ENCODE measurements at places on chromosomes 1 and 21.
A peak's percentile ranks its signal among the peaks of the same experiment; 100 is the strongest.

- no peak for DNase-seq
These were observed 25.3 kb upstream of the SHCBP1L start for GRCh38 chr1:182978151-182978853.

- DNase-seq, result no peak
These were observed 132.7 kb upstream of the USP24 start for GRCh38 chr1:55347866-55348265.

GRCh38 chr21:36282568-36283230, 37.3 kb upstream of the MORC3 start:
- no peak for DNase-seq

GRCh38 chr1:1602968-1603506, 3.1 kb upstream of the FNDC10 start:
- no peak for DNase-seq

DNA sequence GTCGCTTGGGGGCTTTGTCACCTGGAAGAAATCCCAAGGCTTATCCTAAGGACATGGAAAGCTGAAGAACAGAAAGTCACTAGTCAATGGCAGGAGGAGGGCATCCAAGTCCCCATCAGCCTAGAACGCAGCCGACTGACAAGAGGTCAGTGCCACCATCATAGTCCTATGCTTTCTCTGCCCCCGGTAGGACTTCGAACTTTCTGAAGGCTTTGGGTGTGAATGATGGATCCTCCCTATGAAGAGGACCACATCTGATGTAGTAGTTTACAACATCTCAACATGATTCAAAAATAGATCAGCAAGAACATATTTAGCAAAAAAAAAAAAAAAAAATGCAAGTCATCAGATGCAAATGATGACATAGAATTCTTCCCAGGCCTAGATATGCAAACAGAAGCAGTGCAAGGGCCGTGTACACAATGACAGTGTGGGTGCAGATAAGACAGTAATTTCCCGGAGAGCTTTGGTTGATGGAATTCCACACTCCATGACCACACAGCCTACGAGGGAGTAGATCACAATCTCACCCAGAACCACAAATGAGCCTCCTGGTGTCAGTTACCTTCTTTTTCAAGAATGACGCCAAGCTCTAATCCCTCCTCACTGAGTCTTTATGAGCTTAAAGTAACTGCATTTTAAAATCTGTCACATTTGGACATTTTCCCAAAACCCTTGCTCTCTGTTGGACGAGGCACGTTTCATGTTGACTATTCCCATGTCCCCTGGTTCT, 88.2 kb downstream of the PSMG1 start:
- peak; percentile 72 for DNase-seq

DNA sequence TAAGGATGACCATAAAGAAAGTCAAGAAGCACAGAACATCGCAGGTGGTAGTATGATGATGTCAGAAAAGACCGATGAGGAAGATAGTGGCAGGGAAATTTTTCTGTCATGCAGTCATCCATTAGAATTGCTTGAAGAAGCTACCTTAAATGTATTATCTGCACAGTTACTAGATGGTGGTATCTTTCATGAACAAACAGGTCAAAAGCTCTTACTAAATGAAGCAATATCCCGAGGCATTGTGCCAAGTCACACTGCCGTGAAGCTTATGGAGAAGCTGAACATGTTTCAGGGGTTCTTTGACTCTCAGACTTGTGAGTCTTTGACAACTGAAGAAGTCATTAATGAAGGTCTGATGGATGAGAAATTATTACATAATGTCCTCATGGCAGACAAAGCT, 128.8 kb downstream of the MACF1 start:
- no peak for DNase-seq

- no peak for DNase-seq
These were observed 187.7 kb upstream of the USP24 start for GRCh38 chr1:55402671-55403464.

GRCh38 chr1:231059566-231060193, 19.6 kb upstream of the FAM89A start:
- DNase-seq, result no peak

GRCh38 chr21:27480841-27481261, 514.0 kb upstream of the ADAMTS5 start:
- DNase-seq, result no peak

DNA sequence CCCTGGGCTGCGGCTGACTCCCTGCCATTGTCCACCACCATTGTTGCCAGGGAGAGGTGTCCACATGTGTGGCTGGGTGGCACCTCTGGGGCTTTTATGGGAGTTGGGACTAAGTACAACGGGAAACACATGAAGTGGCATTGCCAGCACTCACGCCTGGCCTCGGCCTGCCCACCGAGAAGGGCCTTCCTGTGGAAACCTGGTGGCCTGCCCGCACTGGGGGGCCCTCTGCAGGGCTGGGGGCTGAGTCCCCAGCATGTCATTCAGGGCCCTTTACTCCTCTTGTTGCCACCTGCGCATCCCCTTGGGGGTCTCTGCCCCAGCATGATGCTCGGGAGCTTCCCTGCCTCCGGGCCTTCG, 35.5 kb upstream of the RUNX3 start:
- no peak for DNase-seq

GRCh38 chr1:34796990-34797389, 4.2 kb downstream of the GJA4 start:
- no peak for DNase-seq

GRCh38 chr1:209207126-209207700, 376.3 kb upstream of the CAMK1G start:
- DNase-seq, result no peak

DNA sequence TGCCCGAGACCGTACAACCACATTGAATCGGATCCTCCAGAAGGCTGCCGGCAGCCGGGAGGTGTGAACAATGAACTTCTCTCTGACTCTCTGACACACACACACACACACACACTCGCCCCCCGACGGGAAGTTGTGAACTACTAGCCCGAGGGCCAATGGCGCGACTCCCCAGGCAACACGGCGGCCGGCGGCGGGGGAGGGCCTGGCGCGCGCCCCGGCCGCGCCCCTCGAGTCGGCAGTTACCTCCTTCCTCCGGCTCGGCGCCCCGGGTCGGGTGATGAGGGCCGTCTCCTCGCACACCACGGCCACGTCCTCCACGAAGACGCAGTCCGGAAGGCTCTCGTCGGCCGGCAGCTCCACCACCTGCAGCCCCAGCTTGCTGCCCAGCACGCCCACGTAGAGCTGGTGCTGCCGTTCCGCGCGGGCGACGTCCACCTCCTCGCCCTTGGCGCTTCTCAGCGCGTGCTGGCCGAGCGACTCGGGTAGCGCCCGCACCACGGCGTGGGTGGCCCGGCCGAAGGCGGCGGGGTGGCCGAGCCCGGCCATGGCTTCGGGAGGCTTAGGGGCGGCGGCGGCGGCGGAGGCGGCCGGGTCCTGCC, 361 bp downstream of the DDAH1 start:
- DNase-seq, result peak; percentile 61

GRCh38 chr1:152486400-152487006, 24.1 kb upstream of the LCE5A start:
- DNase-seq, result no peak

- no peak for DNase-seq
These were observed 10.1 kb downstream of the ZBTB8B start for GRCh38 chr1:32474954-32475353.

- DNase-seq, result no peak
These were observed 23.6 kb upstream of the PLEKHA6 start for GRCh38 chr1:204383163-204383904.

DNA sequence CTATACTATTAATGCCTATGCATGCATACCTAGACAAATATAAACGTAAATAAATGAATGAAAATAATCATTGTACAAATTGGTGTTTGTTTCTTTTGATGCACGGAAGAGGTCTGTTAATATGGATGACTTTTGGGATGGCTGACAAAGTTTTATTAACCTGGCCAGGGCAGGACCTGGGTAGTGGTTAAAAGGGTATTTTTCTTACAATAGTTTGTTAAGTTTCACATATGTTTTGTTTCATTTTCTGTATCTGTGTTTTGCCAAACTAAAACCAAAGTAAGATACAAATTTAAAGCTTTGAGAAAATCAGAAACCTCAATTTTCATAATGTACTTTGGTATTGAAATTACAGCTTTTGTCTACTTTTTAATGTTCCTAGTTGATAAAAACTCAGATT, 222.7 kb upstream of the OLFM3 start:
- no peak for DNase-seq

- DNase-seq, result no peak
These were observed 129.4 kb downstream of the SMYD3 start for GRCh38 chr1:246377625-246378153.

- no peak for DNase-seq
These were observed 22.0 kb downstream of the SYT6 start for GRCh38 chr1:114131526-114132220.

DNA sequence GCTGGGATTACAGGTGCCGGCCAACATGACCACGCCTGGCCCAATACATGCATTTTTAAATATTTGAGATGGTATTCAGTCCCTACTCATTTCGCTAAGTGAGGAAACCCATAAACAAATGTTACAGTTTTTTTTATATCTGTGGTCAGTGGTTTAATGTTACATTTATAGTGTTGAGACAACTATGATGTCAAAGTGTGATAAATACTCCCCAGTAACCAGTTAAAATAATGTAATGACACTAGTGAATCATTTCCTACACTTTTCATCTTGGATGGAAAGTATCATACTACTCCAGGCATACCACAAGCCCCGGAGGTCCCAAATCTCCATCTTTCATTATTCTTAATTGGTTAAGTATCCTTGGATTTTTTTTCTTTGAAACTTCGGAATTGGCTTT, 87.5 kb upstream of the KIF26B start:
- no peak for DNase-seq

GRCh38 chr1:228986093-228986904, 251.0 kb downstream of the RHOU start:
- DNase-seq, result no peak

- no peak for DNase-seq
These were observed 72.1 kb downstream of the SLC45A1 start for GRCh38 chr1:8389958-8390535.

DNA sequence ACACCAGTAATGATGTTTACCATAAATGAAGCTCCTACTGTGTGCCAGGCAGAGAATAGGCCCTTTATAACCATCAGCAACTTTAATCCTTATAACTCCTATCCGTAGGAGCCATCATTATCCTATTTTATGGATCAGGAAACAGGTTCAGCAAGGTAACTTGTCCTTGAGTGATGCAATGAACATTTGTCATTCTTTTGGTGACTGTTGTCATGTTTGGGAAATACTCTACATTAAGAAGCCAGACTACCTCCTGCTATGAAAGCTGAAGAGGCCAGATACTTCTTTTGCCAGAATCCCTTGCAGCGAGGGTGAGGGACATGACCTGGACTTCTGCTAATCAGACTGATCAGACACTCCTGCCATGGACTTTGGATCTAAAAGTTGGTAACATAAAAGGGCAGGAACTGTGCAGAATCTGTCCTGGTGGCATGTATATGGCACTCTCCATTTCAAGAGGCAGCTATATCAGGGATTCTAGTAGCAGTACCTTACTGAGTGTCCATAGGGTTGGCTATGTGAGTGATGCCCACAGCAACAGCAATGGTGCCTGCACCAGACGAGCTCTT, 33.1 kb upstream of the SRRM1 start:
- DNase-seq, result peak; percentile 13

DNA sequence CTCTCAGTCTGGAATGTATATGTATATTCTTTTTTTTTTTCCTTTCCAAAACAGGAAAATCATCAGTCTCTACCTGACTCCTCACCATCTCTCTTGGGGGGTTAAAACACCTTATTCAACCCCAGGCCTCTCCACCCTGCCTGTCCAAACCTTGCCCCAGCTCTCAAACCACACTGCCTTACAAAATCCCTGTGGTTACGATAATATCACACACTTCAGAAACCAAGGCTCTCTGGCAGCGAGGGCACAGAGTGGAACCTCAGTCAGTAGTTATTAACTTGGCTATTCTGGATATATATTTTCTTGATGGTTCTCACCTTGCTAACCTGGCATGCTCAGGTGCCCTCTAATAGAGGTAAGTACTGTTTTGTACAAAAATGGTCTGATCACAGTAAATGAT, 24.7 kb downstream of the KIAA0040 start:
- DNase-seq, result no peak

DNA sequence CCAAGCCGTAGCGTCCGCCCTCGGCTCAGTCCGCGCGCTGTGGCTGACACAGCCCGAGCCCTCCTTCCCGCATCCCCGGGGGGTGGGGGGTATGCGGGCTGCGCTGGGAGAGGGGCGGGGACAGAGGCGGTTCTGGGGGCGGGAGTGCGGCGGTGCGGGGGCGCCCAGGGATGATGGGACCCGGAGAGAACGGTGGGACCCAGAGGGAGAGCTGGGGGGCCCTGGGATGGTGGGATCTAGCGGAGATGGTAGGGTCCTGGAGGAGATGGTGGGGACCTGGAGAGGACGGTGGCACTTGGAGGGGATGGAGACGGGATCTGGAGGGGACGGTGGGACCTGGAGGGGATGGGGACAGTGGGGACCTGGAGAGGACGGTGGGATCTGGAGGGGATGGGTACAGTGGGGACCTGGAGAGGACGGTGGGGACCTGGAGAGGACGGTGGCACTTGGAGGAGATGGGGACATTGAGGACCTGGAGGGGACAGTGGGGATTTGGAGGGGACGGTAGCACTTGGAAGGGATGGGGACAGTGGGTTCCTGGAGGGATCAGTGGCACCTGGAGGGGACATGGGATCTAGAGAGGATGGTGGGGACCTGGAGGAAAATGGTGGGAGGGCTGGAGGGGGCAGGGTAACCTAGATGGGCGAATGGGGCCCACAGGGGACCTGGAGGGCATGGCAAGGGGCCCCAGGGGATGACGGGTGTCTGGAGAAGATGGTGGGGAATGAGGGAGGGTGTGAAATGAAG, 477 bp downstream of the SNAP47 start:
- no peak for DNase-seq

DNA sequence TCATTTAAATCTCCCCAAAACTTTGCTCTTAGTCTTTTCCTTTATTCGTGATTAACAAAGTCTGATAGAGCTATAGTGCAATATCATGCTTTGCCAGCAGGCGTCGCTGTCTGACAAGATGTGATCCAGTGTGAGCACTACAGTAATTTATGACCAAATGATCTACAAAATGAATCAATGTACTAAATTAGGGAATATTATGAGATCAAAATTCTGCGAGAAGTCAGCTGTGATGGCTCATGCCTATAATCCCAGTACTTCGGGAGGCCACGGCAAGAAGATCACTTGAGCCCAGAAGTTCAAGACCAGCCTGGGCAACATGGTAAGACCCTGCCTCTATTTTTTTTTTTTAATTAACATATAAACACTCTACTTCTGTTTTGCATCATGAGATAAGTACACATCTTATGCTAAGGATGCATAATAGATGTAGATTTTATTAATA, 3.6 kb upstream of the SPSB1 start:
- peak; percentile 57 for DNase-seq

DNA sequence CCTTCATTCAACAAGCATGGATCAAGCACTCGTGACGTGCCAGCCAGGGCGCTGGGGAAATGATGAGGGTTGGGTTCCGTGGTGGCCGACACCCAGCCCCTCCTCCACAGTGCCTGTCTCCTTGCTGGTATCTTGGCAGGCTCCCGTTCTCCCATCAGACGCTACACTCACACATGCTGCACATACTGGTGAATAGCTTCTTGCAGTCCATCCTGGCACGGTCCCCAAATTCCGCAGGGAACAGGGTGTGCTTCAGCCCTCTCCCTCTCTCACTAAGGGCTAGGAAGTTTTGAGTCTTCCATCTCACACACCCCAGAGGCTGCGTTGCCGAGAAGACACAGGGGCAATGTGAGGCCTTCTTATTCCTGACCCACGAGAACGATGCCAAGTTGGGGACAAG, 10.1 kb upstream of the MEF2D start:
- no peak for DNase-seq

- no peak for DNase-seq
These were observed 812.3 kb downstream of the PLA2G4A start for GRCh38 chr1:187641015-187641414.

GRCh38 chr1:157653494-157653873, 47.1 kb downstream of the FCRL3 start:
- no peak for DNase-seq

Measured in PC-9 (cell line).